ENCODE measurements at places on chromosomes 12 and 14. TPM values are rescaled to one million over a fixed set of nuclear protein-coding genes. Genes with fewer than 3 reads are reported as not detected.
A peak's percentile ranks its signal among the peaks of the same experiment; 100 is the strongest.

- DNase-seq = peak; percentile 66
- H3K36me3 ChIP-seq = no peaks in the 10 kb centered on the region
- H3K27ac ChIP-seq = no peak overlapping the region
These were observed 5.7 kb upstream of the KLRK1 start for GRCh38 chr12:10395390-10395998.

DNA sequence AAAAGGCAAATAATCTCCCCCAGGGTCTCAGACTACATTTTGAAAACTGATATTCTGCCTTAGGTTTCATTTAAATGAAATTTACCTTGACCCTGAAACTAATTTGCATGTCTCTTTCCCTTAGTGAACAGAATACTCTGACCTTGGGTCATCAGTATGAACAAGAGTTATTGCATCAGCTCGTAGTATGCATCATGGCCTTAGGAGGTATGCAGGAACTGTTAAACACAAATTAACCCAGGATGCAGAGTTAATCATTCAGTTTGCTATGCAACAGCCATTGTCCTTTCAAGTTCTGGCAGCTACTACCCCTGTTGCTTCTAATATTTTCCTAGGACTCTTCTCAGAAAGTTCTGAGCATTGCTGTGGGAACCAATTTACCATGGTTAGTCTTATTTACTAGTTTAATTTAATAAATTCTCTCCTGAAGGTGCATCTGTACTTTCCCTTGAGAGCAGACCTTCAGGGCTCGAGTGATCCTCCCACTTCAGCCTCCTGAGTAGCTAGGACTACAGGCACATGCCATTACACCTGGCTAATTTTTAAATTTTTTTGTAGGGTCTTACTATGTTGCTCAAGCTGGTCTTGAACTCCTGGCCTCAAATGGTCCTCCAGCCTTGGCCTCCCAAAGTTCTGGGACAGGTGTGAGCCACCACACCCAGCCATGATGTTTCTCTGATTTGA is 126.7 kb downstream of the TTC6 start:
- no peaks in the 10 kb centered on the region for H3K27me3 ChIP-seq
- no peak overlapping the region for H3K27ac ChIP-seq
- no peaks in the 10 kb centered on the region for H3K4me1 ChIP-seq
- DNase-seq = no peak

GRCh38 chr14:65478596-65478995 is 66.1 kb downstream of the FUT8 start:
- peaks cover 7% of the 10 kb centered on the region for H3K4me1 ChIP-seq
- no peak overlapping the region for H3K27ac ChIP-seq
- H3K4me3 ChIP-seq = no peak overlapping the region
- no peak for DNase-seq

Gene ENDOU
- total RNA-seq = not detected

DNA sequence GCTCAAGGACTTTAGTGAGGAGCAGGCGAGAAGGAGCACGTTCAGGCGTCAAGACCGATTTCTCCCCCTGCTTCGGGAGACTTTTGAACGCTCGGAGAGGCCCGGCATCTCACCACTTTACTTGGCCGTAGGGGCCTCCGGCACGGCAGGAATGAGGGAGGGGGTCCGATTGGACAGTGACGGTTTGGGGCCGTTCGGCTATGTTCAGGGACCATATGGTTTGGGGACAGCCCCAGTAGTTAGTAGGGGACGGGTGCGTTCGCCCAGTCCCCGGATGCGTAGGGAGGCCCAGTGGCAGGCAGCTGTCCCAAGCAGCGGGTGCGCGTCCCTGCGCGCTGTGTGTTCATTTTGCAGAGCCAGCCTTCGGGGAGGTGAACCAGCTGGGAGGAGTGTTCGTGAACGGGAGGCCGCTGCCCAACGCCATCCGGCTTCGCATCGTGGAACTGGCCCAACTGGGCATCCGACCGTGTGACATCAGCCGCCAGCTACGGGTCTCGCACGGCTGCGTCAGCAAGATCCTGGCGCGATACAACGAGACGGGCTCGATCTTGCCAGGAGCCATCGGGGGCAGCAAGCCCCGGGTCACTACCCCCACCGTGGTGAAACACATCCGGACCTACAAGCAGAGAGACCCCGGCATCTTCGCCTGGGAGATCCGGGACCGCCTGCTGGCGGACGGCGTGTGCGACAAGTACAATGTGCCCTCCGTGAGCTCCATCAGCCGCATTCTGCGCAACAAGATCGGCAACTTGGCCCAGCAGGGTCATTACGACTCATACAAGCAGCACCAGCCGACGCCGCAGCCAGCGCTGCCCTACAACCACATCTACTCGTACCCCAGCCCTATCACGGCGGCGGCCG is 1.1 kb downstream of the PAX9 start:
- H3K27ac ChIP-seq = no peak overlapping the region
- DNase-seq = peak; percentile 59
- H3K4me3 ChIP-seq = peak overlapping the region; percentile 78
- peaks cover 92% of the 10 kb centered on the region for H3K27me3 ChIP-seq
- no peaks in the 10 kb centered on the region for H3K36me3 ChIP-seq

Gene TAS2R7
- not detected for total RNA-seq

DNA sequence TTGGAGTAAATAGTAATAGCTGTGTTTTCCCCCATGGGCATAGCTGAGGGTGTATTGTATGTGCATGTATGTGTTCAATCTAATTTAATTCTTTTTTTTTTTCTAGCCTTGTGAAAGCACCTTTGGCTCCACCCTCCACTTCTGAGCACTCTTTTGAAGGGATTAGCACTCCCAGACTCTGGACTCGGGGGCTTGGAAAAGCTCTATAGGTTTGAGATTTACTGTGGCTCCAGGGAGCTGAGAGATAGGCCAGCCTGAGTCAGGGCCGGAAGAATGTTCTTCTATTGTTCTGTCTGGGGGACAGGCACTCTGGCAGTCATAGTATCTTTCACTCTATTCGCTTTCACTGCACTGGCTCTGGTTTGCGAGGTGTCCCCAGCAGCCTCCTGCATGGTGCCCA is 540.0 kb upstream of the TBX3 start:
- H3K4me1 ChIP-seq = no peaks in the 10 kb centered on the region
- H3K27me3 ChIP-seq = no peaks in the 10 kb centered on the region
- no peak overlapping the region for H3K4me3 ChIP-seq
- no peak overlapping the region for H3K27ac ChIP-seq
- H3K36me3 ChIP-seq = no peaks in the 10 kb centered on the region

GRCh38 chr14:76675046-76675445 is 86.2 kb upstream of the VASH1 start:
- DNase-seq = no peak
- no peak overlapping the region for H3K4me3 ChIP-seq
- H3K27ac ChIP-seq = no peak overlapping the region
- H3K36me3 ChIP-seq = no peaks in the 10 kb centered on the region
- H3K27me3 ChIP-seq = no peaks in the 10 kb centered on the region

DNA sequence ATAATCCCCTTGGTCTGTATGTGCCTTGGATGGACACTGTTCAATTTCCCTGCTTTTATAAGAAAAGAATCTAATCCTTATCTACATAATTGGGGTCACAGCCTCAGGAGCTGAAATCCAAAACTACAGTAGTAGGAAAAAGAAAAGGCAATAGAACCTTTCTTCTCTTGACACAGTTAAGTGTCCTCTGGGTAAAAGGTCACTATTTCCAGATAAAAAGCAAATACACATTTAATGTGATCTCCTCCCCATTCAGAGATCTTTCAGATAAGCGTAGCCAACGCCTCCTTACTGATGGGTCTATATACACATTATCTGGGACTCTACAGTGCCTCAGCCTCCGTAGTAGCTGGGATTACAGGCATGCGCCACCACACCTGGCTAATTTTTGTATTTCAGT is 73.4 kb downstream of the CLIP1 start:
- no peak overlapping the region for H3K4me3 ChIP-seq
- H3K4me1 ChIP-seq = no peaks in the 10 kb centered on the region
- DNase-seq = no peak
- H3K27me3 ChIP-seq = no peaks in the 10 kb centered on the region
- no peak overlapping the region for H3K27ac ChIP-seq

Gene TAS2R8
- not detected for total RNA-seq

DNA sequence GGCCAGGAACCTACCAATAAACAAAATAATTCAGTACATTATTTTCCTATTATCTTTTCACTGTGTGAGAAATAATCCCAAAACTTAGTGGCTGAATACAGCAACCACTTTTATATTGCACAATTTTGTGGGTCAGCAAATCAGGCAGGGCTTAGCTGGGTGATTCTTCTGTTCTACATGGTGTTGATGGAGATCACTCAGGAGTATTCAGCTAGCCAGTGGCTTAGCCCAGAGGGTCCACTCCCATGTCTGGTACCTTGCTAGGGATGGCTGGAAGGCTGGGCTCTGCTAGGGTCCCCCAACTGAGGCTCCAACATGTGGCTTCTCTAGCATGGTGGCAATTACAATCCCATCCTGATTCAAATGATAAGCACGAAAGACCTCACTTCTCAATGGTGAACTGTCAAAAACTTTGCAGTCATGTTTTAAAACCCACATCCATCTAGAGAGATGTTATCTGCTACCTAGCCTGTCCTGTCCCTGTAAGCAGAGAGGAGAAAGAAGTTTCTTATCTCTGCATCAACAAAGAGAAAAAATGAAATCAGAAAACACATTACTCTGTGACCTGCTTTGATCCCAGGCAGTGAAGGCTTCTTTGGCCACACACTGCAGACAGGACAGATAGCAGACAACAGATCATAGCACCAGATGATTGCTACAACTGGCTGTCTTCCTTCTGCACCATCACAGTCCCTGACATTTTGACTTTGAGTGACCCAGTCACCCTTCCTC is 51.0 kb upstream of the MYL2 start:
- H3K4me1 ChIP-seq = no peaks in the 10 kb centered on the region
- peak; percentile 10 for DNase-seq
- no peak overlapping the region for H3K4me3 ChIP-seq
- no peak overlapping the region for H3K27ac ChIP-seq
- no peaks in the 10 kb centered on the region for H3K27me3 ChIP-seq

All from H9 (cell line).